ENCODE measurements at places on chromosomes 13 and 19. TPM values are rescaled to one million over a fixed set of nuclear protein-coding genes. Genes with fewer than 3 reads are reported as not detected.

DNA sequence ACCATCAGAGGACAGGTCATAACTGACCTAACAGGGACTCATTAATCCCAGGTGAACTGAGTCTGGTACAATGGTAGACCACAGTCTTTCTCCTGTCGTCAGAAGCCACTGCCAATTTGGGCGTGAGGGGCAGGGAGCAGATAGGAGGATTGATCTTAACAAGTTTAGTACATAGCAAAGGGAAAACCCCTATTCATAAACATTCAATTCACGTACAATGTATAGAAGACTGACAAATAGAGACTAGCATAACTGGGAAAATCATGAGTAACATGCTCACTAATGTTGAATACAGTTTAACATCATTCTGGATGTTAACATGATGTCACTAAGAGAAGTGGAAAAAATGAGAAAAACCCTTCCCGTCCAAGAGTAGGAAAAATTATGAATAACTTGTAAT lies 54.1 kb downstream of the SLC7A1 start:
- no peak for DNase-seq

- no peak for DNase-seq
These were observed 400.0 kb downstream of the LMO7 start for GRCh38 chr13:76036176-76036575.

DNA sequence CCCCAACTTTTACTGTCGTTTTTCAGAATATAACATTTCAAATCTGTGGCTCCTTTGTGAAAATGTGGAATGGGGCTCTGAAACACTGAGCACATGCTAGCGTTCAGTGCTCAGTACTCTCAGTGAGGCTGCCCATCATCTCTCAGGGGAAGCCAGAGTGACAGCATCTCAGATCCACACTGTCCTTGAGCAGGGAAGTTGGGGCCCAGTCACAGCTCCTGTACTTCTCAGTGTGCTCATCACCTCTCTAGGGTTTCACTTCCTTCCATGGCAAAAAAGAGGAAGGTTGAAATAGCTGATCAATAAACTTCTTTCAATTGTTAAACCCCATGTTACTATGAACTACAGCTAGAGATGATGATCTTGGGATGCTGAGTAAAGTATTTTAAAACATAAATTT lies 565.9 kb upstream of the SPRY2 start:
- no peak for DNase-seq

The RAB4B gene
- total RNA-seq = 10.1 TPM

The PABPC3 gene
- total RNA-seq = 0.08 TPM

Data from fibroblast of the aortic adventitia (primary cell).